NCI-H345 (cell line): ENCODE measurements at places on chromosomes 13 and 19.

GRCh38 chr13:44873461-44873860 is 115.8 kb downstream of the NUFIP1 start:
- no peak for DNase-seq

GRCh38 chr13:84910423-84910822 is 888.8 kb downstream of the SLITRK6 start:
- no peak for DNase-seq

DNA sequence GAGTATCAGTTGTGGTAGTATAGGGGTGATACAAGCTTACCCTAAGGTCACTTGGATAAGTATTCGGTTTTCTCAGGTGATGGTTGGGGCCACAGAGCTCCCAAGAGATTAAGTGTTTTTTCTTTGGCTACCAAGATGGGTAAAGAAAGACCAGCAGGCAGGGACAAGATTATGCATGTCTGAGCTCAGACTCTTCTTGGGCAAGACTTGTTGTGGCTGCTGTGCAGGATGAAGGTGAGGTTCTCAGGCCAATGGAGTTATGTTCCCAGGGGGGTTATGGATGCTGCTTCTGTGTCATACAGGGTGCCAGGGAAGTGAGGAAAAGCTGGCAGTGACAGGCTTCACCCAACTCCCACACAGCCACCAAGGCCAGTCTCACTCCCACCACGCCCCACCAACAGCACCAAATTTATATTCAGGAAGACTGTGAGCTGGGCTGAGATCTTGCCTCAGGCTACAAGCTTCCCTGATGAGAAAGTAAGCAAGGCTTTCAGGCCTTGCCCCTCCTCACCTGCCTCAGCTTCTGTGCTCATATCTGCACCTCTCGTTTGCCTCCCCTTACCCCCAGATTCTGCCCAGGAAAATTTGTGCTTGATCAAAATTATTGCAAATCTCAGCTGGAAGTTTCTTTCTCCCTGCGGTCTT is 511.8 kb upstream of the SLITRK1 start:
- DNase-seq: no peak

DNA sequence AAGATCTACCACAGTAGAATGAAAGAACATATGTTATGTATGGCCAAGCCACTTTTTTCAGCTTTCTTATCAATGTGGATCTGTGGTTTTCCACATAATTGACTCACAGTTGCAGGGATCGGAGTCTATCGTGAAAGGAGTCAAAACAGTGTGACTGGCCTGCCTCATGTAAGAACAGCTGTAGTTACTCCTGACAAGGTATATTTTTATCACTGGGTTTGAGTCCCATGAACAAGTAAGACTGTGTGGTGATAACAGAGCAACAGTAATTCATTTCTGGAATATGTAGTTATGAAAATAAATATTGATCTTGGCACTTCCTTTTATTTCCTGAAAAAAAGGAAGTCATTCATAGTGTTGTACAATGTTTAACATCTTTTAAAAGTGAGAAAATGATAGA is 416.6 kb downstream of the KLF12 start:
- DNase-seq: no peak

DNA sequence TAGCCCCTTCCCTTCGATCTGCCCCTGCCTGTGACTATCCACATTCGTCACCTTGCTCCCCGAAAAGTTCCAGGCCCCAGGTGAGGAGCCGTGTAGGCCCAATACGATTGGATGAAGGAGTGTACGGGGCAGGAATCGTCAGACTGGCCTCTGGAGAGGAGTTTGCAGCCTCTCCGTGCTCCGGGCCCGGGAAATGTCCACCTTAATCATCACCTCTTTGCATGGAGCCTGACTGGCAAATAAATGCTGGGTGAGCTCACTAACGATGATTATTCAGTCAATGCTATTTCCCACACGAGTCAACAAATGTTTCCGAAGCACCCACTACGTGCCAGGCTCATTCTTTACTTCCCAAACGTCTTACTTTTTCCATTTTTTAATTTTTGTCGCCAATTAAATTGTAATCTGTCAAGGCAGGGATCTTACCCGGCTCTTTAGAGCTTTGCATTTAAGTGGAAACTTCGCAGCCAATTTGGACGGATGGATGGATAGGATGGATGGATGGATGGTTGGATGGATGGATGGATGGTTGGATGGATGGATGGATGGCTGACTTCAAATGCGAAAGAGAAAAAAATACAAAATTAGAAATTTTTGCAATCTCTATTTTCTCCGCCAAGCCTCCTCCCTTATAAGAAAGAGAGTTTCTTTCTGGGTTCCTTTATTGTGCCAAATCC is 45.8 kb downstream of the TGDS start:
- no peak for DNase-seq

DNA sequence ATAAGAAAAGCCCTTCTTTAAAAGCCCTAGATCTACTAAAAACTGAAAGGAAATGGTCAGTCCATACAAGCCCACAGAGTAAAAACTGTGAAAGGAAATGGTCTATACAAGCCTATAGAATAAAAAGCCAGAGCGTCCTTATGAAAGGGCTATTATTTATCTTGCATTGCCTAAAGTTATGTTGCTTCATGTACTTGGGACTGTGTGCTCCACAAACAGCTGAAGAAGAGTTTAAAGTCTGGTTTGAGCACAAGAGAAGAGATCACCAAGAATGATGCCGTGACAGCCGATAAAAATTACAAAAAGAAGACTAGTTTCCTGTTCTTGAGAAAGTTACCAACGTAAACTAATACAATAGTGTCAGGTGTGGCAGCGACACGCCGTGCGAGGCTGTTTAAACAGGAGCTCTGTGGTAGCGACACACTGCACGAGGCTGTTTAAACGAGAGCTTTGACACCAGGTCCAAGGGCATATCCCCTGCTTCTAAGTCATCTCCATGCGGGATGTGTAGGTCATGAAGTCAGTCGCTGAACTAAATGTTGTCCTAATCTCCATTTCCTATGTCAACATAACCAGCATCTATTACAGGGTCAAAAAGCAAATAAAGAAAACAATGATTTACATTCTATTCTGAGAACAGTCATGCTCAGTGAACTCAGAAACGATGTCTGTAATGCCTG is 24.9 kb downstream of the PCID2 start:
- DNase-seq: no peak

GRCh38 chr19:34336781-34337271 is 28.2 kb upstream of the GPI start:
- peak; percentile 41 for DNase-seq

DNA sequence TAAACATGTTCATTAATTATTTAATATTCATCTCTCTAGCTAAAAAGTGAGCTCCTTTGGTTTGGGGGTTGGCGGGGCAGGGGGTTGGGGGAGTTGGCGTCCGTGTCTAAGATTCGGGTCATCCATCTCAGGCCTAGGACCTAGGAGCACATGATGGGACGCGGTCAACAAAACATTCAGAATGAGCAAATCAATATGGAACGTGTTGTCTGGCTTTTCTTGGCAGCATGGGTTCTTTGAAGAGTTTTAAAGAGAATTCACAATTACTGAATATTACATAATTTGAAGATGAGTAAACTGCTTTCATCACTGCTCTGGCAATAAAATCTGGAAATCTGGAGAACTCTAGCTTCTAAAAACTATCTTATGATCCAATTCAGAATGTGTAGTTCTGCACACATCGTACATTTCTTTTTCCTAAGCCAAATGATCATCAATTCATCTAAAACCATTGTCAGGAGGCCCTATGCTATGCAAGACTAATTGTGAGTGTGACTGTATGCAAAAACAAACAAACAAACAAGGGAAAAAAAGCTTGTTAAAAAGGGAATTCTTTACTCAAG is 5.4 kb upstream of the ARGLU1 start:
- DNase-seq: no peak

- no peak for DNase-seq
These were observed 48.3 kb upstream of the ATP11A start for GRCh38 chr13:112641456-112642089.

DNA sequence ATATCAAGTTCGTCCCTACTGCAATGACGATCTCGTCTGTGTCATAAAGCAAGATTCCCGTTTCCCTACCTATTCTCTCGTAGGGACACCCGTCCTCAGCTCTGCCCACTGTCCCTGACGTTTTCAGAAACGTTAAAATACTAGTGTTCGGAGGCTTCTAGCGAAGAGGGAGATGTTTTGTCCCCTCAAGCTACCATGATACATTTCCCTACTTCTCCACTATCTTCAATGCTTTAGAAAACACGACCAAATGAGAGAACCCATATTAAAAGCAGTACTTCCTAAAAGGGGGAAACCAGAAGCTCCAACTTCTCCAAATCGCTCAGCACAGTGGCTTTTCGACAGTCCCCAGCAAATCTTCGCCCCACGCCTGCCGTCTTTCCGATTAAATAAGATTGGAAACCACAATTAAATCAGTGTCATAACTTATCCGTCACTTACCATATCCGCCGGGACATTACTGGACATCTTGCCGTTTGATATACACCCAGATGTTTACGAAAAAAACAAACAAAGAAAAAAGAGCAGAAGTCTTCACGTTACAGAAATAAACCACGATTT is 1.3 kb downstream of the UBL3 start:
- peak; percentile 39 for DNase-seq

GRCh38 chr13:111011899-111012298 is 97.0 kb upstream of the ANKRD10 start:
- no peak for DNase-seq

GRCh38 chr13:75825594-75825993 is 189.5 kb downstream of the LMO7 start:
- no peak for DNase-seq

- no peak for DNase-seq
These were observed 128.7 kb downstream of the UGGT2 start for GRCh38 chr13:95924389-95924994.

DNA sequence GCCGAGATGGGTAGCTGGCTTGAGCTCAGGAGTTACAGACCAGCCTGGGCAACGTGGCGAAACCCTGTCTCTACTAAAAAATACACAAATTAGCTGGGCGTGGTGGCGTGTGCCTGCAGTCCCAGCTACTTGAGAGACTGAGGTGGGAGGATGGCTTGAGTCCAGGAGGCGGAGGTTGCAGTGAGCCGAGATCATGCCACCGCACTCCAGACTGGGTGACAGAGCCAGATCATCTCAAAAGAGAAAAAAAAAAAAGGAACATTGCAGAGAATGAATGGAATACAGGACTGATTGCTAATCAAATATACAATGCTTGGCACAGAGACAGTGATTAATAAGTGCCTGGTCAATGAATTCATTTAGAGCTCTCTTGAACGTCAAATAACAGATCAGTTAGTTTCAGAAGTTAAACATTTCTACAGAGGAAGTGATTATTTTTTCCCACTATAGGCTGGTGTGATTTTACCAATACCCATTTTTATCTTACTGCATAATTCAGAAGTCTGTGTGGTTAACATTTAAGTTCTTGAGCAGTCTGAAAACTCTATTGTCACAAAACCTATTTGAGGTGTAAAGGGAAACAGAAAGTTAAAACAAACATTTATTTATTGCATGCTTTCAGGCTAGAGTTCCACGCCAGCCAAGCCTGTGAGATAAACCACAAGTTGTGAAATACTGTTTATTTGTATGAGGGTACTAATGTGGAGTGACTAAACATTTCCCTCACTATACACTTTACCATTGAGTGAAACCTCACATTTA is 7.7 kb upstream of the TBC1D4 start:
- DNase-seq: peak; percentile 7

DNA sequence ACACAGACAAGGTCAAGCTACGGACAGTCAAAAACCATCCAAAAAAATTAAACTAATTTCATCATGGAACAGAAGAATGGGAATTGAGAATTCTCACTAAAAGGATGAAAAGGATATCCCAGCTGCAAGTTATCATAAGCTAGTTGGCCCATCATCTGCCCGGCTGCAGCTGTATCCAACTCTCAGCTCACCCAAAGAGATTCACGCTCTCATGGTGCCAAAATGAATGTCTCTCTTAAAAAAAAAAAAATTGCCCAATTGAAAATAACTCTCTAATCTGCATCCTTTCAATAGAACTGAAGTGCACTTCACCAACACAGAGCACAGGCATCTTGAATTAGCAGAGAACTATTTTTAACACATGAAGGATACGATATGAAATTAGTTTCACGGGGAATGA is 20.0 kb downstream of the ENOX1 start:
- peak; percentile 56 for DNase-seq

- no peak for DNase-seq
These were observed 4.8 kb downstream of the TPT1 start for GRCh38 chr13:45336025-45336800.

- peak; percentile 23 for DNase-seq
These were observed 16.1 kb downstream of the ZFR2 start for GRCh38 chr19:3852614-3853254.

DNA sequence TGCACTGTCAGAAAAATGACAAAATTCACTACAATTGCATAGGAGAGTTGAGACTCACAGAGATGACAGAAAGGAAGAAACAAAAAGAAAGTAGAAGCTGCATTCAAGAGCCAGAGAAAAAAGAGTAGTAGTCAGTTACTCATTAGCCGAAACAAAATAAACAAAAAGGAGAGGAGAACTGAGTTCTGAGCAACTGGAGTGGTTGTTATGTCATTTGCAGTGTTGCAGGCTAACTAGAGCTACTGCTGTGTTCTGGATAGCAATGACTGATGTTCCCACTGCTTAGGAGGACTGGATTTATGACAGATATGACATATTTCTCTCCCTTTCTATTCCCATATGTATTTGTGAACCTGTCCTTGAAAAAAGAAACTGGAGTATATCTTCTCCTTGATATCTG is 482.6 kb downstream of the RFC3 start:
- DNase-seq: peak; percentile 5

DNA sequence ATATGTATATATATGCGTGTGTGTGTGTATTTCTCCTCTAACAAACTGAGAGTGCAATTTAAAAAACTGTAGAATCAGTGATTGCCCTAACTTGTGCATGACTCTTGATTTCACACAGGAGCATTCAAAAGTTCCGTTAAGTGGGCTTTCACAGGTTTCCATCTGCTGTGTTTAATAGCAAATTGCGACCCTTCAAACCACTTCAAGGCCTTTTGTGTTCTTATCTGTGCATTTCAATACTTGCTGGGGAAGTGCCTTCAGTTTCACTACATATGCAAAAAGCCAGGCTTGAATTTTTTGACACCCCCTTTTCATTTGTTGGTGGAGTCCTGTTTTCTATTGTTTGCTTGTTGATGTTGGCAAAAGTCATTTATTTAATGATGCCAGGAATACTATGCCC is 158.0 kb downstream of the TM9SF2 start:
- peak; percentile 58 for DNase-seq

GRCh38 chr19:38492181-38492813 is 58.8 kb downstream of the RYR1 start:
- DNase-seq: no peak

DNA sequence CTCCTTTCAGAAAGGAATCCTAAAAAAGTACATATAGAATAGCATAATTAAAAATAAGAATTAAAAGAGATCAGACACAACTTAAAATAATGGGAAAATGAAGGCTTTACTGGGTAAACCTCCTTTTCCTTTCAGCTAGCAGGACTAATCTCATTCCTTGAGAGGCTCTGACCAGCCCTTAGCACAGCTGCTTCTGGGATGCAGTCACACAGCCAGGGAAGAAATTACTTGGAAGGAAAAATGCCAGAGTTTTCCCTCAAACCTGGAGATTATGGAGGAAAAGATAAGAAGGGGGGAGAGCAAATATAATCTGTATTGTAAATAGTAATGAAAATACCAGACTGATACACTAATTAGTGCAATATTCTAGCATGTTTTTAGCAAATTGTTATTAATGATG is 91.8 kb downstream of the LRCH1 start:
- DNase-seq: no peak
